ENCODE measurements at places on chromosomes 3 and 15. TPM values are rescaled to one million over a fixed set of nuclear protein-coding genes. Genes with fewer than 3 reads are reported as not detected.

Gene MUSTN1
- 0.49 TPM for total RNA-seq

Gene RBMS3
- 1.1 TPM for total RNA-seq

Gene KBTBD8
- 0.98 TPM for total RNA-seq

Gene LRRN1
- total RNA-seq: 0.13 TPM

Gene CRABP1
- 6.7 TPM for total RNA-seq

Gene GPR176
- 12.7 TPM for total RNA-seq

Gene SLC22A14
- total RNA-seq: 0.13 TPM

Gene GFM1
- total RNA-seq: 59.3 TPM

Data from Panc1 (cell line).